ENCODE measurements at places on chromosomes 2 and 18.

DNA sequence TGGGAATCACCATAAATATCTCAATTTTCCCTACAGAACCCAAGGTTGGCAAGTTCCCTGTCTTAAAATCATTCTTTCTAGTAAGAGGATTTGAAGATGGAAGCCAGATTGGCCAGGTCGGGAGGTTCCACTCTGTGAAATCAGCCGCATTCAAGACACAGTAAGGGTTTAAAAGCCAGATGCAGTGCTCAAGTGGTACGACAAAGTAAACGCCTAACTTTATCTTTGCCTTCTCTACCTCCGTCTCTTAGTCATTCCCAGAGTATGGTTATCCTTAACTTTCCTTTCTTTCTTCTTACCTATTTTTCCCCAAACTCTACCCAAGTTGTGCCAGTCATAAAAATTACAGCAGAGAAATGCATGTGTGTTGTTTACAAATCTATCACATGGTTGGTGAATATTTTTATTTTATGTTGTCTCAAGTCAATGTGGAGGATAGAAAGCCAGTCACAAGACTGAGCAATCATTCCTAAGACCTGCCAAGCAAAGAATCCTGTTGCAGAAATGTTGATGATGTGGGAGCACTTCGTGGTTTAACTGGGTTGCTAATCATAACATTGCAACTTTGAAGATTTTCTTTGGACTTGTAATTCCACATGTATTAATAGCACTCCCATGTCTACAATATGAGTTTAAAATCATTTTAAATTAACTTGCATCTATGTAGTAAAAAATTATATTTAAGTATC lies 62.6 kb downstream of the SLC40A1 start:
- DNase-seq, result no peak

DNA sequence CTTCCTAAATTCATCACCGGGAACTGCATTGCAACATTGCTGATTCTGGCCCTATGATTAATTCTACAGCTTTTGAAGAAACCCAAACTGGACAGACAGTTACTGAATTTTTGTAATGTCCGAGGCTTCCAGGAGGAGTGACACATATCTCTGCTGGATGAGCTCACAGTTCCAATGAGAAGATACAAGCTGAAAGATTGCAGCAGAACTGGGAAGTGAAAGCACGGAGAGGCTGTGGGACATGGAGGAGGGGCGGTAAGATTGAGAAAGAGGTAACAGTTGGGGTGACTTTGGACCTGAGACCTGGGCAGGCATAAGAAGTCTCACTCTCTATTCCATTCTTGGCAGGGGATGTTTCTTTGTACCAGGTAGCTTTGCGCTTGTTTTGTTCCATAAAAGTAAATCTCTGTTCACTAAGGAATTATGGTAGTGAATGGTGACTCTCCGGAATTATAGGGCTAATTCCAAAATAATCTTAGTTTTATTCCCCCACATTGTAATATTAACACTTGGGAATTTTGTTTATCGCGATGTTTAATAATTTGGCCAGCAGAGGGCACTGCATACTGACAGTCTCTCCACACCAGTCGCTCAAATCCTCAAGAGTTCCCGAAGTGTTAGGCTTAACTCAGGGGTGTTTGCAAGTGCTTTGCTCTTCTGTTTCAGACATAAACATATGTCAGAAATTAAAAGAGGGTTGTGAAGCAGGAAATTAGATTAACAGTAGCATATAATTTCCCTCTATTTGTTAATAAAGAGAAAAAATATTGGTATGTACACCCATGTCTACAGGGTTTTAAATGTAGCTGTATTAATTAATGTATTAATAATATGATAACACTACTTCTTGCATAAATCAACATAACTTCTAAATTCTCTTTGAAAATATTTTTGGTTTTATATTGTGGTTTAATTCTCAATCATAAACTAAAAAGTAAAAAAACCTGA lies 201.4 kb downstream of the SOCS6 start:
- peak; percentile 8 for DNase-seq

DNA sequence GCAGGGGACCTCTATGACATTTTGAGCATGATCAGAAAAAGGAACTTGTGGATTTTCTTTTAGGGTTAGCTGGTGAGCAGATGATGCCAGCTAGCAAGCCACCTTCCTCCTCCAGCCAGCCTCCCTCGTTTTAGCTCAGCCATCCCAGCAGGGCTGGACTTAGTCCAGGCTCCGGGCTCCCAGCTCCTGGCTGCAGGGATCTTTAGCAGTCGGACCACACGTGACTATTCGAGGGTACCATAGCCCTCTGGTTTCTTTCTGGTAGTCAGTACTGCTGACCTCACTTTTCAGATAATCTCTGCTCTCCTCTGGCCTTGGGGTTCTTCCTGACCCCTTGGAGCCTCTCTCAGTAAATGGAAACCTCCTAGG lies 31.8 kb downstream of the NCK2 start:
- DNase-seq, result no peak

GRCh38 chr2:29325544-29325943 lies 210.3 kb downstream of the CLIP4 start:
- DNase-seq, result no peak

- DNase-seq, result no peak
Measured at GRCh38 chr2:17133052-17133671, 385.1 kb downstream of the RAD51AP2 start.

DNA sequence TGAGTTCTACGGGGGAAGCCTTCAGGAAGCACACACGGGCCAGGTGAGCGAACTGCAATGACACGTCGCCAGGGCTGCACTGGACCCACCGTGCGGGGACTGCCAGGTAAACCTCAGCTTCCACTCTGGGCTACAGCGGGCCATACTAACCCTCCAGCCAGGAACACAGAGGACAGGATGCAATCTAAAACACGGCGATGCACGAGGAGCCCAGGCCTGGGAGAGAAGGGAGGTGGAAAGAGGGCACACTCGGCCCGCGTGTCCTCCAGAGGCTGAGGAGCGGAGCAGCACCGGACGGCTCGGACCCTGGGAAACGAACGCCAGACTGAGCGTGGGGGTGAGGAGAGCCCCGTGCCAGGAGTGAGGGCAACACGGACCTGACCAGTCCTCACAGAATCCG lies 69.3 kb downstream of the HDAC4 start:
- DNase-seq, result no peak

DNA sequence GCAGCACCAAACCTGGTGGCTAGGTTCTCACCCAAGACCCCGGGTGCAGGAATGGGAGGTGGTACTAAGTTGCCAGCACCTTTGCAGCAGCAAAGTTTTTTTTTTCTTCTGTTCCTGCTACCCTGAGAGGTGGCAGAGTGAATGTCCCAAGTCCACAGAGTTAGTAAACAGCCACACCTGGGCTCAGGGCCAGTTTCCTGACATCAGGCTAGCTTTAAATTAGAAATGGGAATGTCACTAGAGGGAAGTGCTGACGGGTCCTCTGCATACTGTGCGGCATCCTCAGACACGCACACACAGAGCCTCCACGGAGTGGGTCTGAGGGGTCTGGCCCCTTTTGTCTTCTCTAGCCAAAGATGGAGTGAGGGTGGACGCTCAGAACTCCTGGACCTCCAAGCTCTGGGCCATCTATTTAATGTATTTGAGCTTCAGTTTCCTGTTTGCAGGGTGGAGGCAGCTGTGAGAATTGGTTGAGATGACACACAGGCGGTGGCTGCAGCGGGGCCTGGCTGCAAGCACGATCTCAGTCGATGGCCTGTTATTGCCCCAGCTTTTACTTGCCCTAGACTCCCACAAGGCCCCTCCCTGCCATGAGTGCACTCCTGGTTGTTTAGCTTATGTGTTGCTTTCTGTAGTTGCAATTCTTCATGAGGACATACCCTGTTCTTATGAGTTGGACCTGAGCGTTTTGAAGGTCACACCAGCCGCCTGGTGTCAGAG lies 751.4 kb upstream of the HS6ST1 start:
- no peak for DNase-seq

GRCh38 chr18:79071037-79071436 lies 1.8 kb downstream of the ATP9B start:
- DNase-seq, result no peak

DNA sequence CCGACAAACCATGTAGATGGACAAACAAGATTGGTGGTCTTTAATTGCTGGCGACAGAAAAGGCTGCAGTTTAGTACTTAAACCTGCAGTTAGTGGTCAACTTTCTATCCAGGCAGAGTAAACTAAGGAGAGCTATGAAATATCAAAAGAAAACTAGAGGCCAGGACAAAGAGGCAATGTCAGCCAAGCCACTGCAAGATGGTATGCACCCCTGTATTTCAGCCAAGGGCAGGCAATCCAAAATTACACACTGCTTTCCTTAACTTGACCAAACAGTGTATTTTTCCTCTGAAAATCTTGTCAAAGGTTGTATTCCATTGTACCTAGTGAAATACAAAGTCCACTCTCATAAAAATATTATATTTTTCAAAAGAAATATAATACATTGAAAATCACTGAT lies 9.3 kb downstream of the NIFK start:
- DNase-seq, result no peak

- DNase-seq, result no peak
Measured at GRCh38 chr2:10367472-10368439, 65.1 kb downstream of the HPCAL1 start.

GRCh38 chr18:27636576-27637085 lies 451.5 kb upstream of the CHST9 start:
- DNase-seq, result no peak

DNA sequence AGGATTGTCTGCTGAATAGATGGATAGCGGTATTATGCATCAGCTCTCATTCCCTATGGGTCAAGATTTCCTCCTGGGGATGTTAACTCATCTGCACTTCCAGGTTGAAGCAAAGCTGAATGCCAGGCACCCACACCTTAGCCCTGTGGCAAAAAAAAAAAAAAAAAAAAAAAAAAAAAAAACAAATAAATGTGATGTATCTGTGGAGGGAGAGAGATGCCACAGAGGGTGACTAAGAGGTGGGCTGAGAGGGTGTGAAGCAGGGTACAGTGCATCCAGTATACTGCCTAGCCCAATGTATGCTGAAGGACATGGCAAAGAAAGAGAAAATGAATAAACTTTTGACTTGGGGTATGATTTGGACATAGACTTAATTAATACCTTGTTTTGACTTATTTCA lies 91.4 kb downstream of the COPS8 start:
- DNase-seq, result no peak

- no peak for DNase-seq
Measured at GRCh38 chr2:145137901-145138300, 618.0 kb upstream of the ZEB2 start.

- DNase-seq, result no peak
Measured at GRCh38 chr2:162712598-162712997, 126.0 kb downstream of the KCNH7 start.

DNA sequence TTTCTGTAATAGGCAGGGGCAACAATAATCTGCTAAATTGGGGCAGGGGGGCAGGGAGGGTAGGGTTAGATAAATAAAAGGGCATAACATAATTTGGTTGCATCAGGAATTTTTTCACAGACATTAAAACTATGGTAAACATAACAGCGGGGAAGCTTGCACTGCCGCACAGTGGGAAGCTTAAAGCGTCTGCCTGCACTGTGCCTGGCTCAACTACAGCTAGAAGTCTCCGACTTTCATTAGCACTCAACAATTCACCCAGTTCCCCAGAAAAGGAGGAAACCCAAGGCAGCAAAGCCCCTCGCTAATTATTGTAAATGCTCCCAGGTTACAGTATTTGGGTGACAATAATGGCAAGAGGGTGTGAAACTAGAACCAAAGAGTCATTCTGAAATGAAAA lies 562.9 kb downstream of the ARHGAP15 start:
- DNase-seq, result no peak

DNA sequence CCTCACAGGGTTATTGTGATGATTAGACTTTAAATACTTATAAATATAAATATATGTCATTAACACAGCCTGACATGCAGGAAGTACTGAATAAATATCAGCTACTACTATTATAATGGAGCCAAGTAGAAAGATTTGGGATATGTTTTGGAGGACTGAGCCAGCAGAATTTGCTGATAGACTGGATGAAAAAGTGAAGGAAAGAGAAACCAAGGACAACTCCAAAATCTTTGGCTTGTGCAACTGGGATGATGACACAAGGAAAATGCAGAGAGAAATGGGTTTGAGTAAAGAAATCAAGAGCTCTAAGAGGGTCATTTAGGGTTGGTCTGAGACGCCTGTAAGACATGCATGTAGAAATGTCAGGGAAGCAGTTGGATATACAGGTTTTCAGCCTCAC lies 15.6 kb downstream of the ADD2 start:
- no peak for DNase-seq

Data from stimulated activated CD4-positive, alpha-beta T cell treated with anti-CD3 and anti-CD28 coated beads, Interleukin-4, amount 100 ng/mL, for 48 hours (primary cell).